ENCODE measurements at places on chromosomes 13 and 19.

DNA sequence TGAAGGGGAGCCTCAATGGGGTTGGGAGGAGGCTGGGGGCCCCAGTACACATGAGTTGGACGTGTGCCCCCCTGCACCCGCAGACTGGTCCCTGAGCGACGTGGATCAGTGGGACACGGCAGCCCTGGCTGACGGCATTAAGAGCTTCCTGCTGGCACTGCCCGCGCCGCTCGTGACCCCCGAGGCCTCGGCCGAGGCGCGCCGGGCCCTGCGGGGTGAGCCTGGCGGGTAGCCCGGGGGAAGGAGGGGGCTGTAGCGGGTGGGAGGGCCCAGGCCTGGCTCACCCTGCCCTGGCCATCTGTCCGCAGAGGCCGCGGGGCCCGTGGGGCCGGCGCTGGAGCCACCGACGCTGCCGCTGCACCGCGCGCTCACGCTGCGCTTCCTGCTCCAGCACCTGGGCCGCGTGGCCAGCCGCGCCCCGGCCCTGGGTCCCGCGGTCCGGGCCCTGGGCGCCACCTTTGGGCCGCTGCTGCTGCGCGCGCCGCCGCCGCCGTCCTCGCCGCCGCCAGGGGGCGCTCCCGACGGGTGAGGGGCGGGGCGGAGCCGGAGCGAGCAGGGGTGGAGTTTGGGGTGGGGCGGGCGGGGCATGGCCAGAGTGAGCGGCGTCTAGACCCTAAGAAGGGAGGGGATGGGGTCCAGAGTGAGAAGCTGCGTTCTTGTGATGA is 8.1 kb downstream of the PIK3R2 start:
- DNase-seq = peak; percentile 97

DNA sequence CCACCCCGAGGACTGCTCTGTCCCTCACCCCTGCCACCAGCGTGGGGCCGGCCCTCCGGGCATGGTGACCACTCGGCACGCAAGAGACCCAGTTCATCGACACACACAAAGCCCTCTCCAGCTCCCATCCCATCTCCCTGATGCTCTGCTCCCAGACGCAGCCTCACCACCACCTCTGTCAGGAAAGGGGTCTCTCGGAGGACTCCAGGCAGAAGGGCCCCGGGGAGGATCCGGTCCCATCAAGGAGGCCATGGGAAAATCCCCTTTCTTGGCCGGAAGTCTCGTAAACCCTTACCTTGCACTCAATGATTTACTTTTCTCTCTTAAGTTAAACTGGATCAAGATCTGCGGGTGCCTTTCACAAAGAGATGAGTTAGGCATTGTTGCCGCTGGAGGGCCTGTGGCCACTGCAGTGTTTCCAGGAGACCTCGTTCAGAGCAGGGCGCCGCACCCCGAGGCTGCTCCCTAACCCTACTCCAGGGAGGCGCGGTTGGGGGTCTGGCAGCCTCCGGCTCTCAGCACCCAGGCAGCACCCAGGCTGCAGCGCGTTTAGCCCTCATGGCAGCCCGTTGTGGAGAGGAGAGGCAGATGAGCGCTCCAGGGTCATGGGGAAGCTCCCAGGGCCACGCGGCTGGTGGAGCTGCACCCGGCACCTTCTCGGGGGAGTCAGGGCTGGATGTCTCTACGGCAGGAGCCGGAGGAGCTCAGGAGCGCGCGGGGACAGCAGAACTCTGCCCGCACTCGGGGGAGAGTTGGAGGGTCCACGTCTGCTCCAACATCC is 31.0 kb downstream of the C2CD4C start:
- DNase-seq = no peak

- no peak for DNase-seq
These were observed 48.2 kb downstream of the ABCC4 start for GRCh38 chr13:95253033-95253432.

GRCh38 chr19:2536461-2536860 is 60.5 kb downstream of the GADD45B start:
- DNase-seq = no peak

GRCh38 chr13:74751739-74752138 is 617.5 kb upstream of the KLF12 start:
- DNase-seq = no peak

- DNase-seq = no peak
These were observed 9.9 kb upstream of the CACTIN start for GRCh38 chr19:3636506-3636905.

- DNase-seq = peak; percentile 3
These were observed 671.6 kb downstream of the PCDH9 start for GRCh38 chr13:66558506-66558905.

- peak; percentile 80 for DNase-seq
These were observed 8.7 kb upstream of the GALP start for GRCh38 chr19:56167064-56167578.

Measured in iPS-NIHi11 (cell line).